ENCODE measurements at places on chromosomes 13 and 19.

- no peak for DNase-seq
Observed at GRCh38 chr19:57466489-57466888, 9.5 kb upstream of the VN1R1 start.

DNA sequence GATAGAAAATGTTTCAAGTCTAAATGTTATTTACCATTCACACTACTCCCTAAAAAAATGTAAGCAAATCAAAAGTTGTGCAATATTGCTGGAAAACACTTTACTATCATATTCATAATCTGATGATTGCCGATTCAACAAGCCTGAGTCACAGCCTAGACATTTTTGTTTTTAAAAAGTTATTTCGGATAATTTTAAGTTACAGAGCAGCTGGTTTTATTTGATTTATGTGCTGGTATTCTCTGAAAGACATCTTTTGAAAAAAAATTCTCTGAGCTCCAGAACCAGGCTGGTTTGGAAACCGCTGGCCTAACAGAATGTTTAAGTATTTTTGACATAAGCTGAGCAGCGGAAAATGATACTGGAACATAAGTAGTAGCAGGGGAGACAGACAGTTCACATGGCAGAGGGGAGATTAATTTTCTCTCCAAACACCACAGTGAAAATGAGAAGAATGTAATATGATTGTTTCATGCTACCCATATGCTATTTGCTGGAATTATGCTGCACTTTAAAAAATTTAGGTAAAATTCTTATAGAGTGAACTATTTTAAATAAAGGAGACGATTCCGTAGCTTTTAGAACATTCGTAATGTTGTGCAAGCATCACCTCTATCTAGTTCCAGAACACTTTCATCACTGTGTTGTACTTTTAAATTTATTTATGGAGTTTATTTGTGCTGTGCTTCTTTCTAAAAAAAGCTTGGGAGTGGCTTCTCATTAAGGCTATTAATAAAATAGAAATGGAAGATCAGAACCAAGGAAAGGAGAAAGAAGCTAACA, 36.1 kb downstream of the TBC1D4 start:
- no peak for DNase-seq

- no peak for DNase-seq
Observed at GRCh38 chr13:99159331-99160061, 41.2 kb upstream of the UBAC2 start.

GRCh38 chr19:29530540-29531457, 5.0 kb downstream of the VSTM2B start:
- DNase-seq: no peak

DNA sequence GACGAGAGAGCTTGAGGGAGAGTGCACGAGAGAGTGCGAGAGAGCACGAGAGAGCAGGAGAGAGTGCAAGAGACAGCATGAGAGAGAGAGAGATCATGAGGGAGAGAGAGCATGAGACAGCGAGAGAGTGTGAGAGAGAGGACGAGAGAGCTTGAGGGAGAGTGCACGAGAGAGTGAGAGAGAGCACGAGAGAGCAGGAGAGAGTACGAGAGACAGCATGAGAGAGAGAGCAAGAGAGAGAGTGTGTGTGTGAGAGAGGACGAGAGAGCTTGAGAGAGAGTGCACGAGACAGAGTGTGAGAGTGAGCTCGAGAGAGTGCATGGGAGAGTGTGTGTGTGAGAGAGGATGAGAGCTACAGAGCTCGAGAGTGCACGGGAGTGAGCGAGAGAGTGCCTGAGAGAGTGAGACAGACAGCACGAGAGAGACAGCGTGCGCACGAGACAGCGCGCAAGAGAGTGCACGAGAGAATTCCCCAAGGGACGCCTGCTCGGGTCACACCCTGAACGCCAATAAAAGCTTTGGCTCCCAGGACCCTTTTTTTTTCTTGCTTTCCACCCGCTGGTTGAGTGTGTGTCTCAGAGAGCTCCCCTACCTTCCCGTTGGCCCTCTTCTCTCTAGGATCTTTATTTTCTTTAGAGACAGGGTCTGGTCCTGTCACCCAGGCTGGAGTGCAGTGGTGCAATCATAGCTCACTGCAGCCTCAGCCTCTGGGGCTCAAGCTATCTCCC, 3.7 kb downstream of the CD70 start:
- DNase-seq: no peak

- DNase-seq: no peak
Observed at GRCh38 chr19:13530720-13531119, 24.4 kb upstream of the CACNA1A start.

DNA sequence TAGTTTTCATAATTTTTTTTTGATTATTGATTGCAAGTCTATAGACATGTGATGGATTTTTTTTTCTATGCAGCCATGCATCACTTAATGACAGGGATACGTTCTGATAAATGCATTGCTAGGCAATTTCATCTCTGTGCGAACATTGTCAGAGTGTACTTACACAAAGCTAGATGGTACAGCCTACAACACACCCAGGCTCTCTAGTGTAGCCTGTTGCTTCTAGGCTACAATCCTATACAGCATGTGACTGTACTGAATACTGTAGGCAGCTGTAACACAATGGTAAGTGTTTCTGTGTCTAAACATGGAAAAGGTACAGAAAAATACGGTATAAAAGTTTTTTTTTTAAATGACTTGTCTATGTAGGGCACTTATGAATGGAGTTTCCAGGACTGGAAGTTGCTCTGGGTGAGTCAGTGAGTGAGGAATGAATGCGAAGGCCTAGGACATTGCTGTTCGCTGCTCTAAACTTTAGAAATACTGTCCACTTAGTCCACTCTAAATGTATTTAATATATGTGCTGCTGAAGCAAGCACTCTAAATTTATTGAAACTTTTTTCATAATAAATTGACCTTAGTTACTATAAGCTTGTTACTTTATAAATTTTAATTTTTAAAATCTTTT, 20.3 kb downstream of the SPATA13 start:
- DNase-seq: no peak

DNA sequence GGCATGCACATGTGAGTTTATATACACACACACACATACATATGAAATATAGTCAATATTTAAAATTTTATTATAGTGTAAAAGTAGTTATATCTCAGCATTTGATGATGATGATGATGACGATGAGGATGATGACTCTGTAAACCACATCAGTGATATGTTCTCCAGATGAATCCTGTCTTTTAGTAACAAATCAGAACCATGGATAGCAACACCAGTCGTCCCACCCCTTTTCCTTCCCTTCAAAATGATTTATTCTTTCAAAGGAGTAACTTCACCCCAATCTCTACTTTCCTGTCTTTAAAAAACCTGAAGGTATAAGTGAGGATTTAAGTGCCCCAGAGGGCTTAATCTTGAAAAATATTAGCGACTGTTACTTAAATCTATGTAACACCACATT, 74.1 kb downstream of the DCLK1 start:
- no peak for DNase-seq

DNA sequence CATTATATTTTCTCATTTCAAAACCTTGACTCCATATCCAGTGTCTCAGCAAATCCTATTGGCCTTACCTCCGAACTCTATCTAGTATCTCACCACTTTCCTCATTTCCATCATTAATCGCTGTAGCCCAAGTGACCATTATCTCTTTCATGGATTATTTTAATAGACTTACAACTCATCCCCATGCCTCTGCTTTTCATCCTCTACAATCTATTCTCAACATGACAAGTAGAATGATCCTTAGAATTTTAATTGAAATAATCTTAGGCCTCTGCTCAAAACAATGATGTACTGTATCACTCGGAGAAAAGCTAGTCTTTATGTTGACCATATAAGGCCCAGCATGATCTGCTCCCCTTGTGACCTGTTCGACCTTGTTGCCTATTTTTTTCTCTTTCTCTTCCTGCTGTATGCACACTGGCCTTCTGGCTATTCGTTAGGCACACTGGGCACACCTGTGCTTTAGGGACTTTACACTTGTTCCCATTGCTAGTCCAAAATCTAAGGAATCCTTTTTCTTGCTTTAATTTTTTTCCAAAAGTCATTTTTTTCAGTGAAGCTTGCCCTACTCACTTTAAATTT, 21.4 kb downstream of the DNAJC15 start:
- no peak for DNase-seq

- no peak for DNase-seq
Observed at GRCh38 chr19:12555456-12555930, 4.2 kb upstream of the ZNF564 start.

- DNase-seq: no peak
Observed at GRCh38 chr19:46766569-46767317, 20.5 kb upstream of the STRN4 start.

DNA sequence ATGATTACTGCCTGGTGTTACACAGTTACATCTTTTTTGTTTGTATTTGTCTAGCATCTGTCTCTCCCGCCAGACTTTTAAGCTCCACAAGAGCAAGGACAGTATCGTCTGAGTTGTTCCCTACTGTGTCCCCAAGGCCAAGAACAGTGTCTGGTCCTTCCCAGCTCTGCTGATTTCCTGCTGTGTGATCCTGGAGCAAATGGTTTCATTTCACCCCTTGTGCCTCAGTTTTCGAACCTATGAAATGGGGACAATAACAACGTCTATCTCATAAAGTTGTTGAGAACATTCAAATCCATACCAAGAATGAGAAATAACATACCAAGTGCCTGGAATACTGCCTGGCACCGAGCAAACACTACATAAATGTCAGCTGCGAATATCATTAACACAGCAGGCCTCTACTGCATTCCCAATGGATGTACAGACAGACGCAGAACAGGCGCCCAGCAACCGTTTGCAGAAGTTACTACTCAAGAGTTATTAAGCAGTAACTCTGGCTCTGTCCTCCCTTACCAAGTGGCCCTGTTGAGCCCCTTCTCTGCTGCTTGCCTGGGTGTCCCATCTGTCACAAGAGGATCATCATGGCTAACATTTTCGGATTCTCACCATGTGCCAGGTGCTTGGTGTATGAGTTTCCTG, 11.4 kb downstream of the XRCC1 start:
- DNase-seq: no peak

DNA sequence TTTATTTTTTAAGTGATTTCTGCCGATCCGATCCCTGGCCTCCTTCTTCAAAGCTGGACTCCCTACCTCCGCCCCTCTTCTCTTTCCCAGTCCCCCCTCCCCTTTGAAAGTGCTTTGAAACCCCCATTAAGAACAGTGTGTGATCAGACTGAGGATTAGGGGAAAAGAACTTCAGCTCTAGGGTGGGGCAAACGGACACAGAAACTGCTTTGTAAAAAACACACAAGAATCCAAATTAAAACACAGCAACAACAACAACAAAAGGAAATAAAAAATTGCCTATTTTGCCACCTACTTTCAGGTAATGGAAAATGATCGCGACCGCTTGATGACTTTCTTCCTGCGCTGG, 1.4 kb downstream of the SPRY2 start:
- DNase-seq: no peak

DNA sequence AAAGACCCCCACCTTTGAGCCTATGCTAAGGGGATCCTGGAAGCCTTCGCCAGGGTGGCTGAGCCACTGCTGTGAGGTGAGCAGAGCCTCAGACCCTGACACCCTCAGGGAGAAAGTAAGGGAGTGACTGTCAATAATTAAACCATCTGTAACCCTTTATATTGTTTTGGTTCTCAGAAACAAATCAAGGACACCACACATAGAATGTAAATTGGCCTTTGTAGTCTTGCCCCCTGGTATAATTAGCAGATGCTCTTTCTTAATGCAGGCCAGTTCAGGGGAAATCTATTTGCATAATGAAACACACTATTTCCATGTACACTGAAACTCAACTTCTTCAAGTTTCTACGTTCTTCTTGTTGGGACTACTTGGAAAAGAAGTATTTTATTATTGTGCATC, 127.7 kb upstream of the EDNRB start:
- DNase-seq: no peak

GRCh38 chr13:44685641-44686040, 109.5 kb upstream of the TSC22D1 start:
- DNase-seq: no peak

- DNase-seq: no peak
Observed at GRCh38 chr13:74201530-74201929, 67.3 kb upstream of the KLF12 start.

DNA sequence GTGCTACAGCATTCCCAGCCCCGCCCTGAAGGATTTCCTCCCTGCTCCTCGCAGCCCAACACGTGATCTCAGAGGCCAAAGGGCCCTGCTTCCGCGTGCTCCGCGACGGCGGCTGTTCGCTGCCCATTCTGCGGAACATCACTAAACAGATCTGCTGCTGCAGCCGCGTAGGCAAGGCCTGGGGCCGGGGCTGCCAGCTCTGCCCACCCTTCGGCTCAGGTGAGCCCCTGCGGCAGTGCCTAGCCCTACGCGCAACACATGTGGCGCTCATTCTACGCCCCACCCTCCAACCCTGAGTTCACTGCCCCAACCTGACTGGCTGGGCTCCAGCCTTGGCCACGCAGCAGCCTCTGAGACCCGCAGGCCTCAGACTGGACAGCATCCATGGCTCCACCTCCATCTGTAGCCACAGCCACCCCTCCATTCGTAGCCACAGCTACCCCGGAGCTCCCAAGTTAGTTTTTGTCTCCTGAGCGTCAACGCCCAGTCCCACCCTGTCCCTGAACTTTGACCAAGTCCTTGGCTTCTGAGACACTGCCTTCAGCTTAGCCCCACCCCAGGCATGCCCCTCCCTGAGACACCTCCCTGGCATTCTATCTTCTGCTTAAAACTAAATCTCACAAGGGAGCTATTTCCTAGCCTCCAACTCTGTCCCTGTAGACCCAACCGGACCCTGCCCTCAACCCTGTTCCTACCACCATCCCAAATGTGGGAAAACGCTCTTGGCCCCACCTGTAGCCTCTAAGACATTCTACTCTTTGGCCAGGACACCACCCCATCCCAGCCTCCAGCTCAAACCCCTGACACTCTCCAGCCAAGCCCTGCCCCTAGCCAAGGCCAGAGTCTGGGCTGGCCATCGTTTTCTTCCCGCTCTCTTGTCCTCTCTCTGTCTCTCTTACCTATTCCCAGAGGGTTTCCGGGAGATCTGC, 6.4 kb downstream of the LTBP4 start:
- DNase-seq: no peak

- DNase-seq: no peak
Observed at GRCh38 chr19:38017401-38018151, 110.6 kb downstream of the SIPA1L3 start.

DNA sequence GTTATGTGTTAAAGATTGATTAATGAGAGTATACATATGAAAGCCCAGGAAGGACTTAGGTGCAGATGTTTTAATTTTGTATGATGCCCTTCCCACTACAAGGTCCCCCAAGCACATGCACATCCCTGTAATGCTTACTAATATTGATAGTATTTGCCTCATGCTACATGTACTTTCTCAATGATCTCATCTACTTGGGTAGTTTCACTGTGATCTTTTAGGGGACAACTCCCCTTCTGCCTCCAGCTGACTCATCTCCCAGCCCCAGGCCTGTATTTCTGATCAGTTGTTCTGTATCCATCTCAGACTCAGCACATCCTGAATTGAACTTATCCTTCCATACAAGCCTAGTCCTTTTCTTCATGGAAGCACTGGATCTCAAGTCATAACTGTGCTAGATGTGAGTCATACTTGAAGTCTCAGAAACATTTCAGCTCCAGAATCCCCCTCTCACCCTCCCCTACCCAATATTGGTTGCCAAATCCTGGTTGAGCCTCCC, 49.4 kb upstream of the INTS6 start:
- DNase-seq: no peak

All from stimulated activated CD8-positive, alpha-beta memory T cell treated with anti-CD3 and anti-CD28 coated beads, Interleukin-4, amount 100 ng/mL, for 1 hour (primary cell).